ENCODE measurements at places on chromosomes 11 and 22.

DNA sequence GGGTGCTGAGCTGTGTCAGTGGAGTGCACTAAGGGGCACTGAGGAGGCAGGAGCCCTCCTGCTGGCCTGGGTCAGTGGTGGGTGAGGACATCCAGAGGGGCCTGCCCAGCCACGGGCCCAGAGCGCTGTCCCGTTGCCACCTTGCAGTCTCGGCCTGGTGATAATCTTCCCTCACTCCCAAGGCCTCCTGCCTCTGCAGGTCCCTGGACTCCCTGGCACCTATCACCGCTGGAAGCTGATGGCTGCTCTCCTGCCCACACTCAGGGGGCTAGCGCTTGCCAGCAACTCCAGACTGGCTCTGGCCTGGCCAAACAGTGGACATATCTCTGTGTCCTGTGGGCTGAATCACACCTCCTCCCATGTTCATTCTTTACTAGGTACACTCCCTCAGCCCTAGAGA, 86.5 kb upstream of the PITPNB start:
- DNase-seq = no peak

DNA sequence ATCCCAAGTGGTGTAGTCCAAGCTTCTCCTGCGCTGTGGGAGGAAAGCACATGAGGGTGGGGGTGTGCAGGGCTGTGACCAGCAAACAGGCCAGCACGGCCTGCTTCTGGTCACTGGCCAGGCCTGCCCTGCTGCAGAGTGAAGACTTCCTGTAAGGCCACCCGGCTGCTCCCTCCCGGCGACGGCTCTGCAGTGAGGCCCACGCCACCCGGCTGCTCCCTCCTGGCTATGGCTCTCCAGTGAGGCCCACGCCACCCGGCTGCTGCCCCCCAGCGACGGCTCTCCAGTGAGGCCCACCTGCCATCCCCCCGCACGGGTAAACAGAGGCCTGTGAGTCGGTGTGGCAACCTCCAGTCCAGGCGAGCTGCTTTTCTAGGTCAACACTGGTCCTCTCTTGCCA, 31.4 kb upstream of the BRSK2 start:
- no peak for DNase-seq

DNA sequence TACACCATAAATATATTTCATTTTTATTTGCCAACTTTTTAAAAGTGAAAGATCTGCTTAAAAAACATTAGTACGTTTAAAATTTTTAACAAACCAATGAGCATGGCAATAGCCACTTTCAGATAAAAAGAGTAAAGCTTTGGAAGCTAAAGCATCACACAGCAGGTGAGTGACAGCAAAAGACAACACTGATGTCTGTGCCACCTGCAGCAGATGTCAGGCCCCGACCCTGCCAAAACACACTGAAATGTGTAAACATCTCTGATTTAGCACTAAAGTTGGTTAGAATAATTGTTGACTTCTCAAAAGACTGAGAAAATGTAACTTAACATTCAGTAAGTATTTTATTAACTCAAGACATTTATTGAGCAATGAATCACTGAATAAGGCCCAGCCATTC, 232.9 kb downstream of the DLG2 start:
- DNase-seq = no peak

GRCh38 chr22:42052765-42053164, 17.8 kb downstream of the NAGA start:
- no peak for DNase-seq

- no peak for DNase-seq
Observed at GRCh38 chr22:23912293-23912903, 18.2 kb downstream of the MIF start.

GRCh38 chr11:11565636-11566035, 56.2 kb downstream of the GALNT18 start:
- DNase-seq = no peak

GRCh38 chr11:1127664-1128162, 30.0 kb upstream of the MUC5AC start:
- no peak for DNase-seq

GRCh38 chr11:117444256-117444655, 116.6 kb downstream of the CEP164 start:
- DNase-seq = no peak
